ENCODE measurements at places on chromosomes 6 and 20.

- no peak for DNase-seq
These were observed 18.1 kb downstream of the RBM24 start for GRCh38 chr6:17299222-17299621.

GRCh38 chr6:43744931-43745727 lies 24.9 kb upstream of the VEGFA start:
- no peak for DNase-seq

DNA sequence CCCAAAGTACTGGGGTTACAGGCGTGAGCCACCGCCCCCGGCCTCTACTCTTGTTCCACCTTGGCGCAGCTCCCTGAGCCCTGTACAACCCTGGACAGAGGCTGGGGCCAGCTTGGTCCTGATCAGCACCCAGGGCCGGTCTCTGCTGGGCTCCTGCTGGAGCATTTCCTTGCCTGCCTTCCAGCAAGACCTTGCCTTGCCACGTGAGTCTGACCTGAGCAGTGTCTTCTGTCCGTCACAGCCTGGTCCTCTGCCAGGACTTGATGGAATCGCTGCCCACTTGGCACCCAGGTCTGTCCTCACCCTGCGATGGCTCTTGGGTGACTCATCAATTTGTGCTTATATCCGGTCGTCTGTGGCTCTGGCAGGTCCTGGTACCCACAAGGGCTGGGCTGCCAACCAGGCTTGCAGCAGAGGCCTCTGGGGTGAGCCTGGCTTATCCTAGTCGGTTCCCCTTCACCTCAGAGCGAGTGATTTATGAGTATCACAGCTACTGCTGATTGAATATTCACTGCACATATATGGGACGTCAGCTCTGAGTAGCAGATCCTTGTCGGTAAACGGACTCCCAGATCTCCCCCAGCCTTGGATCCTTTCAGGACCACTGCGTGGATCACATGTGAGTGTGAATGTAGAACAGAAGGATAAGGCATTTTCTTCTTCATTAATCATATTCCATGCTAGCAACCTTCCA lies 10.1 kb upstream of the SULF2 start:
- no peak for DNase-seq

GRCh38 chr6:21601339-21601923 lies 7.9 kb downstream of the SOX4 start:
- DNase-seq, result no peak

DNA sequence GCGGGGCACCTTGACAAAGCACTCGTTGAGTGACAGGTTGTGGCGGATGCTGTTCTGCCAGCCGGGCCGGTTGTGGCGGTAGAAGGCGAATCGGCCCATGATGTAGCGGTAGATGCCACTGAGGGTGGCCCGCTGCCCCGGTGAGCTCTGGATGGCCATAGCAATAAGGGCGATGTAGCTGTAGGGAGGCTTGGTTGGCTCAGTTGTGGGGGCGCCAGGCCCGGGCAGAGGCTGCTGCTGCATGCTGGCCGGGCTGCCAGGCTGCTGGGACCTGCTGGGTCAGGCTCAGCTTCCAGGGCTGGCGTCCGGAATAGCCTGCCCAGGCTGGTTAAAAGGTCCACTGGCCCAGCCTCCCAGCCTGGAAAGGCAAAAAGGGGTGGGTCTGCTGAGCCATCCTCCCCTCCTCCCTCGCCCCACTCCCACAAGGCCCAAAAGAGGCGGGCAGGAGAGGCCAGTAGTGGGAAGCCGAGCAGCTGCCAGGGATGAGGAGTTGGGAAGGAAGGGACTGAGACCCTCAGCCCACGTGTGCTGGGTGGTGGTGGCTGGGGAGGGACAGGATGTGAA lies at the start of gene FOXS1:
TSS of gene FOXS1 (minus strand) at position 305 of the 564 bp plus-strand sequence. CDS start at position 243, 62 bp downstream.
- no peak for DNase-seq

- no peak for DNase-seq
These were observed 16.0 kb downstream of the THBS2 start for GRCh38 chr6:169237496-169238134.

DNA sequence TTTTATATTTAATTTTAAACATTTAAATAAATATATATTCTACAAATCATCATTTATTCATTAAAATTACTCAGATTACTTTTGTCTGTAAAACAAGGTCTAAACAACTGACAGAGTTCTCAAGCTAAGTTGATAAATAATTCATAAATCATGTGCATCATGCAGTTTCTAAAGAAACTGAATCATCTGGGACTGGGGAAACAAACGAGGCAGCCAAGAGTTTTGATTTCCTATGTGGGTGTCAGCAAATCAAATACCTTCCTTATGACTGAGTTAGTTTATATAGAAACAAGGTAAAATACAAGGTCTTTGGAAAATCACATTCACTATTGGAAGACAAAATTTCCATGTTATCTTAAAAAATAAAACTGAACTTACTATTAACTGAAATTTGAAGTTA lies 149.9 kb upstream of the BEND6 start:
- no peak for DNase-seq

- DNase-seq, result peak; percentile 37
These were observed 29.2 kb upstream of the ZNFX1 start for GRCh38 chr20:49306903-49307620.

GRCh38 chr6:42278131-42278853 lies 60.6 kb upstream of the MRPS10 start:
- no peak for DNase-seq

GRCh38 chr20:39943336-39943735 lies 745.7 kb downstream of the MAFB start:
- no peak for DNase-seq

DNA sequence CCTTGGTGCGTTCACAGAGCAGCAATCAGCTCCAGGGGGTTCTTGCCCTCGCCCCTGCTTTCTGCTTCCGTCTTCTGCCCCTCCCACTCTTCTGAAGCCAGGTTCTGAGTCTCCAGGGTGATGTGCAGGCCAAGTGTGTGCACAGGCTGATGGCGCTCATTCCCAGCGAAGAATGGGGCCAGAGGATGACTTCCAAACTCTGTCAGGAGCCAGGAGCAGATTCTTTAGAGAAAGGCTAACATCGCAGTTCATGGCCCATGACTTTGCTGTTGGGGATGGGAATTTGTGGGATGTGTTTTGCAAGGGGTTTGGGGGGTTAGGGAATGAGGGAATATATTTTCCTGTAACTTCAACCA lies 56.1 kb upstream of the CCN6 start:
- no peak for DNase-seq

DNA sequence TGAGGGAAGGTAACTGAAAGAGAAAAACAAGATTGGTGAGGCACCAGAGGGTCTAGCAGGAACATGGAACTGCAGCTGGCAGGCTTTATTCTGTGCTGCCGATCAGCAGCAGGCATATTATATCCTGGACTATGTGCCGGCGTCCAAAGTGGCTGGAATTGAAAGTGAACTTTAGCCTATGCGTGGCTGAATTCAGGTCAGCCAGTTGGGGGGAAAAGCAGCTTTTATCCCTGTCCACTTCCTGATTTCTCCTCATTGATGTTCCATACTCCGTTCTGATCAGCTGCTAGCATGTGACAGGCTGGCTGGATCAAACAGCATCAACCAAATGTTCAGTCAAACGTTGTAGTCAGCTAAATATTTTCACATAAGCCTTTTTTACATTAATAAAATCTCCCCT lies 99.0 kb downstream of the CAP2 start:
- DNase-seq, result no peak

Data from NCI-H1930 (cell line).